AG10803 (cell line): ENCODE measurements at places on chromosomes 7 and 10.
A peak's percentile ranks its signal among the peaks of the same experiment; 100 is the strongest.

DNA sequence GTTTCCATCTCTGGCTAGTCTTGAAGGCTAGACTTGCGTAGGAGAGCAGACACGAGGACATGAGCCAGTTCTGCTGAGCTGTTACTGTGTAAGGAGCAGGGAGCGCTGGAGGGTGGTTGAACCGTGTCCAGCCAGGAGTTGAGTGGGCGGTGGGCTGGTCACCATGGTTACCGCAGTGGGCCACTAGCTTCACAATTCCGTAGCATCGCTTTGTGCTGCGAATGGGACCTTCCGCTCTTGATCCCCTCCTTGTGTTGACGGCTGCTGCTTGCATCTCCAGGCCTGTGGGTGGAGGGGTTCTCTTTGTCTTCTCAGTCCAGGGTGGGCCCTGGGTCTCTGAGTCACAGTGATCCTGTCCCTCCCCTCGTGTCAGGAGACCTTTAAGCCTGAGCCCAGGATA, 49.4 kb upstream of the OCM start:
- no peak for DNase-seq

DNA sequence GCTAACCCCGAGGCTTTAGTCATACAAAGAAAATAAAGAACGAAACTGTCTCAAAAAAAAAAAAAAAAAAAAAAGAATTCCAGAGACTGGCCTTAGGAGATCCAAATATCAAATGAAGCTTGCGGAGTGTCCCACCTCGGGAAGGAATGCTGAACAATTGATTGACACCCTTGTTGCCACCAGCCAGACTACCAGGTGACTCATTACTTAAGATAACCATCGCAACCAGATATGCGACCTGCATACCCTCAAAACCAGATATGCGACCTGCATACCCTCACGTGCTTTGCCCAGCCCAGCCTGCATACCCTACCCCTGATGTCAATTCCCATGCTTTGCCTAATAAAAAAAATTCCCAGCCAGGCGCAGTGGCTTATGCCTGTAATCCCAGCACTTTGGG, 2.7 kb upstream of the PRKRIP1 start:
- DNase-seq, result no peak

GRCh38 chr10:82394122-82394521, 519.1 kb downstream of the NRG3 start:
- no peak for DNase-seq

GRCh38 chr7:142711196-142711595, 38.1 kb upstream of the PRSS1 start:
- DNase-seq, result no peak

DNA sequence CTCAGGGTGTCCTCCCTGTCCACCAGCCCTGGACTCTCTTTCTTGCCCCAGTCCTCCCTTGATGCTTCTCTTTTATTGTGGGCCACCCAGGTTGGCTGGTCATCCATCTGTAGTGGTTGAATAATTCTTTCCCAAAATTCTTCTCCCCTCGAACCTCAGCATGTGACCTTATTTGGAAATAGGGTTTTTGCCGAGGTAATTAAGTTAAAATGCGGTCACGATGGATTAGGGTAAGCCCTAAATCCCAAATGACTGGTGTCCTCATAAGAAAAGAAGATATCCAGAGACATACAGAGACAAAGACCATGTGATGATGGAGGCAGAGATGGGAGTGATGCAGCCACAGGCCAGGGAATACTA, 74.3 kb downstream of the GFRA1 start:
- DNase-seq, result no peak

DNA sequence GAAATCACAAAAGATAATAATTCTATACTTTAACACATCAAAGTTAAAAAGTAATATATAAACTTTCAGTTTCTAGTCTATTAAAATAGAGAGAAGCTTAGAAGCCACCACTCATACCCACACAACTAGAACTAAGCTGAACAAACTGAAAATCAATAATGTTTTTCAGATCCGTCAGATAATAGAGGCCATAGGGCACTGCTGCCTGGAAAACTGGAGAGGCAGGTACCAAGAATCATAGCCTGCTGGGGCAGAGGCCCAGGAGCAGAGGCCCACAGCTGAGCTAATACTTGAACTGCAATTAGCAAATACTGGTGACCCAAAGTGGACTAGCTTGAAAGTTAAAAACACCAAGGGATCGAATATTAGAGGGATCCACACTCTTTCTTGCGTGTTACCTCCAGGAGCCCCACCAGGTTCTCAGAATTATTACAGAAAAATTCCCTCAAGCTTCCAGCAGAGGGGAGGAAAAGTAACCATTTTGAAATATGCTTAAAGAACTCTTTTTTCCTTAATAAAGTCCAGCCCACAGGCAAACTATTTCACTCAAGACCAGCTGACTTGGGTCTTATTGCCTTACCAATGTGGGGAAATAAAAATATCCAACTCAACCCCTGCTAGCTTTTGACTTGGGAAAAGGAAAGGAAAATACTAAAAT, 774.1 kb upstream of the IGFBP3 start:
- DNase-seq, result no peak

DNA sequence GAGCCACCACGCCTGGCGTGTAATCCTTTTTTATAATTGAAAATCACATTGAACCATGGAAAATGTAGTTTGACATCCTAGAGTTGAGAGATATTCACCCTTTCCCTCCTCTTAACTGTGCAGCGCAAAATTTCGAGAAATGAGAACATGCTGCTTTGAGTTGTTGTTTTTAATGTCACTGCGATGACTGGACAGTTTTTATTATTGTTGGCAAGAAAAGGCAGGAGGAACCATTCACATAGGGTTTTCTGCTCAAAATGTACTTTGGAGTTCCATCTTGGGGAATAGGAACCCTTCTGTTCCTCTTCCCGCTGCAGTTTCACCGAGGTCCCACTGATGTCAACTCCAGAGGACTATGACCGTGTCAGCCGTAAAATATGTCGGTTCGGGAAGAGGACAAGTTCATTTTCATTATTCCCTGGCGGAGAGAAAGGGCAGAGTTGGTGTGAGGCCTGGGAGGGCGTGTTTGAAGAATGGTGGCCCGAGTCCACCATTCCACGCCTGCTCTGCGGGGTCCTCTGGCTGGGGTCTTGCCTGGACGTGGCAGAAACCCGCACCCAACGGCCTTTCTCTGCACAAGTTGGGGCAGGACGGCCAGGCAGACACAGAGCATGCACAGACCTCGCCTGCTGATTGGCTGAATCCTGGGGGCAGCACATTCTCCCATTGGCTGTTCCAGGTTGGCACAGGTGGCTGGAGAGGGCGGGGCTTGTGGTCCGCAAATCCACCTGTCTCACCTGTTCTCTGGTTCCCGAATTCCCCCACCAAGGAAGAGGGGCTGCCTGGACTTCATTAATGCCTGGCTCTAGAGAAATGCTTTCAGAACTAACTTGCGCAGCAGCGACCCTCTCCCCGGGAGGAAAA, 105.1 kb upstream of the TCF7L2 start:
- DNase-seq, result no peak

DNA sequence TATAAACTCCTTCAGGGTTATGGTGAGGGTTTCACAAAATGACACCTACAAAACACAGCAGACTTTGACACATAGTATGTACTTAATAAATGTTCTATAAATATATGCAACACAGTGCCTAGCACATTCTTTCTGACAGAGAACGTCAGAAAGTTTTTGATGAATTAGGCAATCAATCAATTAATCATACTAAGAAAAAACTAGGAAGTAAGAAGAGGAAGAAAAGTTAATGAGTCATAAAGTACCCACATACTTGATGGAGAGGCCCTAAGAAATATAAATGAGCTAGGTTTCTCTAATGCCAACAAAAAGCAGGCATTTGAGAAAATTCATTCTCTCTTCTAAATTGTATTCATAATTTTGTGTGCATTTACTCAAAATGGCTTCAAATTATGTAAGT, 192.7 kb upstream of the VWC2 start:
- no peak for DNase-seq

GRCh38 chr7:129949292-129950133, 3.2 kb downstream of the UBE2H start:
- DNase-seq, result peak; percentile 79

DNA sequence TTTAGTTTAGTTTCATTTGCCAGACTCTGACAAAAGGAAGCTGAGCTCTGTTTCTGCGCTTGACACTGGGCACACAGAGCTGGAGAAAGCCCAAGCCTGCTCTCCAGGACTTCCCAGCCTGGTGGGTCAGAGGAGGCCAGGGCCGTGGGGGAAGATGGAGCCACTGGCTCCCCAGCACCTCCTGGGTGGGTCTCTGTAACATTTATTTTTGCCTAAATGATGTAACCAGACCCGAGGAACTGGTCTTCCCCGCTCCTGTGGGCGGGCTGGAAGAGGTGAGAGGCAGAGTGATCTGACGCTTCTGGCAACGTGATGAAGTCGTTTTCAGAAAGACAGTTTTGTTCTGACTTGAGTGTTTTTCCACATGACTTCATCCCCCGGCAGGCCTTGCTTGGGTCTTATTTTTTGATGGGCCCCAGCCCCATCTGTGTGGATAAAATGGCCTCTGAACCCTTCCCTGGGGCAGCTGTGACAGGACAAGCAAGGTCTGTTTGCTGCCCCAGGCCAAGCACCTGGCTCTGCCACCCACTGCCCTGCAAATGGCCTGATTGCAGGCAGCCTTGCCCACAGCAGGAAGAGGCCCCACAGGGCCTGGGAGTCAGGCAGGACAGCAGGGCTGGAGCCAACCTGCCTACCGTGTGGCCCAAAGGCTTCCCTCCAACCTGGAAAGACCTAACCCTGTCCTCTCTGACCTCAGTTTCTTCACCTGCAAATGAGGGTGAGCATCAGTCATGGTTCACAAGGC, 304.9 kb upstream of the ZMIZ1 start:
- DNase-seq, result no peak

DNA sequence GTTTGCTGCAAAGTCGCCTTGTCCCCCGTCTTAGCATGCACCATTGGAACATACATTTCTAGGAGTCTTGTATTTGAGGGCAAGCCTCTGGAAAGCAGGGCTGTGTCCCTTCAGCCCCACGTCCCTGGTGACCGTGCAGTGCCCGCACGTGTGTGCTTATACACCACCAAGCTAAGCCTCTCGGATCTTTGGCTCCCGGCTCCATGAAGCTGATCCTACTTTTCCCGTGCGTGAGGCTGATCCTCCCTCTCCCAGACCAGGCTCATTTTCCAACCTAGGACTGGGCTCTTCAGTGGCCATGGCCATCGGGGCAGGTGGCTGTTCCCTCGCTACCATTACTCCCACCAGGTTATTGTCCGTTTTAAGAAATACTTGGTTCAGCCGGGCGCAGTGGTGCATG, 14.3 kb downstream of the MDH2 start:
- no peak for DNase-seq

DNA sequence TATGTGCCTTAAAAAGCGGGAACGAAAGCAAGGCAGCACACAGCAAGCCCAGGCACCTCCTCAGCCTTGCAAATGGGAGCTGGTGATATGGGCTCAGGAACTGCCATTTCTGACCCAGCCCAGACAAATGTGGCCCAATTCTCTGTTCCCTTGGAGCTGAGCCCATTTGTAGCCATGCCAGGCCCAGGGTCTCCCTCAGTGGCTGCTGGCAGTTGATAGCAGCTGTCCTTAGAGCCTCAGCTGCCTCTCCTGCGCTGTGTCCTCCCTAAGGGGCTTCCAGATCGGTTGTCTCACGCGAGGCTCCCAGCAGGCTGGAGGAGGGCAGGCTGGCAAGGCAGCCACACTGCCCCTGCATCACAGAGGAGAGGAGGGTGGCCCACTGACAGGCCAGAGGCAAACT, 275.8 kb downstream of the KCNMA1 start:
- DNase-seq, result no peak

DNA sequence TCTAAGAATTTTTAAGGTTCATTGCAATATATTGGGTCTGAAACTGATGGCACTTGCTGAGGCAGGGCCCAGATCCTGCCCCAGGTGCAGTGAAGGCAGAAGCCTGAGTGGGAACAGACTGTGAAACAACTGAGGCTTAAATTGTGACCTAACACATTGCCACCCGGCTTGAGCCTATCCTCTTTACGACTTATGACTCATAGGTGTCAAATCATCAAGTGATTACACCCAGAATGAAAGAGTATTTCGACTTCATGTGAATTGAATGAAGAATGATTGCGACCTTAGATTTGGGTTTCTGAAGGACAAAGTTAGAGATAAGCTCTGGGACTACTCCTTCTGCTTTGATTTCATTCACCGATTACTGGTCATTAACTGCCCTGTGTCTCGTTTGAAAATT, 200.9 kb downstream of the CREB5 start:
- no peak for DNase-seq

DNA sequence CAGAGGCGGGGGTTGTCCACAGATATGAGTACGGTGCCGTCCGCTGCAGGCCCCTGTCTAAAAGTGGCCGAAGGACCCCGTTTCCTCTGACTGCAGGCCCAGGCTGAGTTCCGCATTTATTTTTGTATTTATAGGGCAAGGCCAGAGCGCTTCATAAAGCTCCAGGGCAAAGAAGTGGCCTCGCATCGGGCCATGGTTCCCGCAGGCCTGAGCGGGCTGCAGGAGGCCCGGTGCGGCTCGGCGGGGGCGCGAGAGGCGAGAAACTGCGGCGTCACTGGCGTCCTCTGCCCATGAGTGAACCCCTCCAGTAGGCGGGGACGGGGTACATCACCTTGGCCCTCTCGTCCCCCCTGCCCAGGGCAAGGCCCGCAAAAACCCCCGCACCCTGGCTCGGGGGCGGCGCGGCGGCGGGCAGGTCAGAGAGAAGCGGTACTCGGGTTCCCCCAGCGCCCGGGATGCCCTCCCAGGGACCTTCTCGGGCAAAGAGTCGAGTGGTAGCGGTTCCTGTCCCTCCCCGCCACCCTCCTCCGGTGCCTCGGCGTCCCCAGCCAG, 355.7 kb downstream of the DNAJB6 start:
- no peak for DNase-seq

DNA sequence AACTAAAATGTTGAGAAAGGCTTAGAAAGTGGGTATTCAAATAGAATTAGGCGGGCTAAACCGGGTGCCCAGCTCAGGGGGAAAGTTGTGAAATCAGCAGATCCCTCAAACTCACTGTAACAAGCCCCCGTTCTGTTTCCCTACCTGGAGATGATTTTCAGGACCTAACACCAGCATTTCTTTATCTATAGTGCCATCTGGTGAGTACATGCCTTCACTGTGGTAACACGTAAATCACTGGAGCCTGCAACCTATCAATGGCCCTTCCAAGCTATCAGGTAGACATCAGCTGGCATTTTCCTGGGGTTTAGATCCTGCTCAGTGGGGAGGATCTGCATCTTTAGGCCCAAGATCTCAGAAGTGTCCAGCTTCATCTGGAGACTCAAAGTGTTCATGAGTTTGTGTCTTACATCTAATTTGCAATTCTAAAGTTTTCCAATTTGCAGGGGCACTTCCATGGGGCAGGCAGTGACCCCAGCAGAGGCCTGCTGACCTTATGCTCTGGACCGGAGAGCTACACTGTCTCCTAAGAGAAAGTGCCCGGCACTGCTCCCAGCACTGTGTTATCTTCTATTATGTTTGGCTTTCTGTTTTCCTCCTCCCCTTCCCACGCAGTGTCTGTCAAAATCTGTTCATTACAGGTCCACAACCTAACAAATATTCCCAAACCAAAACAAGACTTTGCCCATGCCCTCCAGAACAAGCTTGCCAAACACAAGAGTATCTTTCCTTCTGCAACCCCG, 132.5 kb downstream of the LSM5 start:
- no peak for DNase-seq

GRCh38 chr7:16847381-16847860, 34.4 kb downstream of the AGR3 start:
- peak; percentile 2 for DNase-seq
